ENCODE measurements at places on chromosomes 12 and 14. TPM values are rescaled to one million over a fixed set of nuclear protein-coding genes. Genes with fewer than 3 reads are reported as not detected.

ATP6V1D gene
- total RNA-seq = 168 TPM

ASCL1 gene
- total RNA-seq = not detected

GLIPR1L2 gene
- 0.43 TPM for total RNA-seq

C14orf119 gene
- 48.0 TPM for total RNA-seq

CCDC177 gene
- not detected for total RNA-seq

GPR68 gene
- 0.86 TPM for total RNA-seq

ERP27 gene
- total RNA-seq = not detected

CSRP2 gene
- 64.3 TPM for total RNA-seq

GRCh38 chr12:14264778-14265177, 100.7 kb upstream of the ATF7IP start:
- DNase-seq = no peak

DNA sequence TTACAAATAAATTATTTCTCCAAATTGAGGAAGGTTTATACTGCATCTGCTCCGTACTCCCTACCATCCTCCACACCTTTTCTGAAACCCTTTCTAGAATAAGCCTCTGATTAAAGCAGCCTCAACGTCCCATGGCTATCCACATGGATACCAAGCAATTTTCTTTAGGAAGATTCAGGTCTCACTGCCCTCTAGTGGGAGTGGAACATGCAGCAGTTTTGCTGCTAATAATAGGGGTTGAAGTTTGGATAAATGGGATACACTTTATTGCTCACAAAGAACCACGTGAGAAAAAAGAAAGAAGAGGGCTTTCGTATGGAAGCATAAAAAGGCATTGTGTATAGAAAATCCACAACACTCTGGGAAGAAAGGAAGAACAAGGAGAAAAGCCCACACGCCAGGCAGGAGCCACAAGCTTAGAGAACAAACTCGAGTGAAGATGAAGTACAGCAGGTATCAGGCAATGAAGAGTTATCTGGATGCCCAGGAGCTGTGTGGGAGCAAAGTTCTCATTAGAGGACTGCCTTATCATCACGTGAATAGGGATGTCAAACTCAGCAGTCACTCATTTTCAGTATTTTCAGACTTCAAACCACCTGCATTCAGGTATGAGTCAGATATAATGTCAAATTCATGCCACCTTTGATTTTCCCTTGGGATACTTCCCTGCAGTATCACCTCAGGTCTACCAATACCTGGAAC, 45.8 kb downstream of the CCER1 start:
- DNase-seq = peak; percentile 53

DNA sequence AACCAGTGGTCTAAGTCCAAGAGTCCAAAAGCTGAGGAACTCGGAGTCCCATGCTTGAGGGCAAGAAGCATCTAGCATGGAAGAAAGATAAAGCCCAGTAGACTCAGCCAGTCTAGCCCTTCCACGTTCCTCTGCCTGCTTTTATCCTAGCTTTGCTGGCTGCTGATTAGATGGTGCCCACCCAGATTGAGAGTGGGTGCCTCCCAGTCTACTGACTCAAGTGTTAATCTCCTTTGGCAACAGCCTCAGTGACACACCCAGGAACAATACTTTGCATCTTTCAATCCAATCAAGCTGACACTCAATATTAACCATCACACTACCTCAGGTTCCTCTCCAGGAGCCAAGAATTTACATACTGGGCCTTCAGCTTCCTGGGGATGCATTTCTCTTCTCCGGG, 476.1 kb downstream of the FUT8 start:
- no peak for DNase-seq

GRCh38 chr12:58907391-58907790, 12.9 kb downstream of the LRIG3 start:
- DNase-seq = no peak

GRCh38 chr12:20701106-20701505, 6.0 kb downstream of the SLCO1C1 start:
- no peak for DNase-seq

GRCh38 chr14:78683206-78683605, 513.0 kb downstream of the NRXN3 start:
- DNase-seq = no peak

GRCh38 chr14:34250959-34251358, 211.1 kb downstream of the SPTSSA start:
- no peak for DNase-seq

DNA sequence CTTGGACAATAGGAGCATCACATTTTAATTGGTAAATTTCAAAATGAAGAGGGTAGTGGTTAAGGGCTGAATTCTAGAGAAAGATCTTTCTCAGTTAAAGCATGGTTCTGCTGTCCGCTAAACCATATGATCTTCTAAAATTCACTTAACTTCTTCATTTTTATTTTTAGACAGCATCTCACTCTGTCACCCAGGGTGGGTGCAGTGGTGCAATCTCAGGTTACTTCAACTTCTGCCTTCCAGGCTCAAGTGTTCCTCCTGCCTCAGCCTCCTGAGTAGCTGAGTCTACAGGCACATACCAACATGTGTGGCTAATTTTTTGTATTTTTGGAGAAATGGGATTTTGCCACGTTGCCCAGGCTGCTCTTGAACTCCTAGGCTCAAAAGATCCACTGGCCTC, 226.7 kb upstream of the ABCD2 start:
- no peak for DNase-seq

DNA sequence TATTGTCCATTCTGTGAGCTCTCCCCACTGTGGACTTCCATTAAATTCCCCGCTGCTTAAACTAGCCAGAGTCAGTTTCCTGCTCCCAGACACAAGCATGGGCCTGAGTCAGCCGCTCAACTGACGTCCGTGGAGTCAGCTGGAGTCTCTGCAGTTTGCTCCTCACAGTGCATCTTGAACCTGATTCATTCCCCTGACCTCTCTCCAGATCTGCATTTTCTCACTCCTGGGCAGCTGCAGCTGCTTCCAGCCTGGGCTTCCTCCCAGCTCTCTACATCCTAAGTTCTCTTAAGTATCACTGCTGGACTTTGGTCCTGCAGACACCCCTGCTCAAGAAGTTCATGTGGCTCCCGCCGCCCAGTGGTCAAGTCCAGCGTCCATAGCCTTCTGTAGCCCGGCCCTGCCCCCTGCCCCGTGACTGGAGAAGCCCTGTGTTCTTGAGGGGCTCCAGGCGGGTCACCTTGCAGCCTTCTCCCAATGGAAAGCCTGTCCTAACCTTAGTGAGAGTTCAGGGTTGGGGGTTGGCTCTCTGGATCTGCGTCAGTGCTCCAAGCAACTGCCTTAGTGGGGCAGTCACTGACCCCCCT, 20.0 kb downstream of the NFKBIA start:
- peak; percentile 99 for DNase-seq

DNA sequence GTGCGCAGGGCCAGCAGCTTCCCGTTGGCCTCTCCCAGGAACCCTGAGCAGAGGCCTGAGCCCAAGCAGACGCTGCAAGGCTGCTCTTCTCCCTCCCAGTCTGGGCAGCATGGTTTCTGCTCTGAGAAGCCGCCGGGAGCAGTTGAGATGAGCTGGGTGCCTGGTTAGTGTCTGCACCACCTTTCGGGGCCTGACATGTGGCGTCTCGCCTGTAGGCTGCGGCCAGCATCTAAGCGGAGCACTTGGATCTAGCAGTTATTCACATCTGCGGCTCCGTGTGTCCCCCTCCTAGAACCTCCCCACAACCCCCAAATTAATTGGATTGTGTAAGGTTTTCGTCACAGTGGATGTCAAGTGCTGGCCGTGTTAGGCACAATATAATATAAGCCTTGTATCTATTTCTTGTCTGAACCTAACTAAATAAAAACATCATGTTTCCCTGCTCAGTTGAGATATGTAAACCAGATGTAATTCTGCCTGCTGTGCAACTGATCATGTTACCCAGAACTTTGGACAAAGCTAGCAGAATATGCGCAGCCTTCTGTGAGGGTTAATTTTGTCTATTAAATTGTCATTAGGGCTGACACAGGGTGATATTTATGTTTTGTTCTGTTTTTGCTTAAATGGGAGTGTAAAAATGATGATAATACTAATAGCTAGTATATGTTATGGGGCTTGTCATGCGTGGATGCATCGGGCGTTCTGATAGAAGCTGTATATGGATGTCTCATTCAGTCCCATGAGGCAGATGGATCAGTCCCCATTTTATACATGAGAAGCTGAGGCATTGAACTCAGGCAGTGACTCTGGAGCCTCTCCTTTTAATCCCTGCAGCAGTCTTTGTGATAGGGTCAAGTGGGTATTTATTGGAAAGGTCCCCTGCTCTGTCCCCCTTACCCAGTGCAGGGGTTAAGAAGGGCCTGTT, 45.8 kb downstream of the ELK3 start:
- DNase-seq = peak; percentile 98

GRCh38 chr12:119147847-119148448, 30.8 kb upstream of the HSPB8 start:
- no peak for DNase-seq

DNA sequence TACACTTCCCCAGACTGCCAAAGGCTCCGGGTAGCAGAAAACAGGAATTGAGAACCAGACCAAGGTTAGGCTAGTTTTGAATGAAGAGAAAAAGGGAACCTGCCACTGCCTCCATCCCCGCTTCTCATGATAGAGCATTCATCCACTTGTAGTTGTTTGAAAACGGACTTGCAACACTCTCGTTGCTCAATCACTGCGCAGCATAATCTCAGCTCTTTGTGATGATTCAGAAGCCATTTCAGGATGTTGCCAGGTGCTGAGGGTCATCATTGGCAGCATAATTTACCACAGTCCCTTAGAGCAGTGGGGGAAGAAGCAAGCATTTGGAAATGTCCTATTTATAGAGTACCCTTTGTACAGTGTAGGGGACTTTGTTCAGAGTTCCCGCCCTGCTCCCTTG, 25.6 kb downstream of the KCNK13 start:
- DNase-seq = peak; percentile 52

GRCh38 chr14:59601056-59601455, 24.4 kb upstream of the CCDC175 start:
- DNase-seq = no peak

DNA sequence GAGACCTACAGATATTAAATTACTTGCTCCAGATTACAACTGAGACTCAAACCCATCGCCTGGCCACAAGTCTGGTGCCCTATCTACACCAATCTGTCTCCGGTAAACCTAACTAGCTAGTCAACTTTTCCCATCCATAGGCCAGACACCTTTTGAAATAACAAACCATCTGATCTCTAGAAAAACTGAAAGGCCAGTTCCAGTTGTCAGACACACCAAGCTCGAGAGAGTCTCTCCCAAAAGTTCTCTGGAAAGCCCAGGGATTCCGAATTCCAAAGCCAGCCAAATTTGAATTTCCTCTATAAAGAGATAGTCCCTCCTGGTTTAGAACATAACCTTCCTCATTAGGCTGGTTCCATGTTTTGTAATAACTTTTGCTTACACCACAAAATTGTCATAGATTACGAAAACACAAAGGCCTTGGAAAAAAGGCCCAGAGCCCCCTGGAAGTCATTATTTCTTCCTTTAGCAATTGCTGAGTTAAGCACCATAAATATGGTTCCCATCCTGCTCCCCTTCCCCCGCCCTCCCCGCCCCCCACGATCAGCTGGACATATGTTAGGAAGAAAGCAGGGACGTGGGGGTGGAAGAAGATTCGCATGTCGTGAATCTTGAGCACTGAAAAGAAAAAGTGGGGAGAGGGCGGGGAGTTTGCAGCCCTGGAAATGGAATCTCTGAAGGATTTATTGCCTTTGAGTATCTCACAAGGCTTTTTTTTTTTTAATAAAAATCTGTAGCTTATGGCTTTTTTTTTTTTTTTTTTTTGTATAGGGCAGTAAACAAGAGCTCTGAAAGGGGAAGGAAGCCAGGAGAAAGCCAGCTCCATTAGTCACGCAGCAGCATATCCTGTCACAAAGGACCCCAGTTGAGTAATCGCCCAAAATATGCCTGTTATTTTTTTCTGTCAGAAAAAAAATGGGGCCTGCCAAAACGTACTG, 110.4 kb downstream of the ZFP36L1 start:
- DNase-seq = peak; percentile 96

- peak; percentile 94 for DNase-seq
Measured at GRCh38 chr14:103558071-103558882, 4.2 kb downstream of the BAG5 start.

DNA sequence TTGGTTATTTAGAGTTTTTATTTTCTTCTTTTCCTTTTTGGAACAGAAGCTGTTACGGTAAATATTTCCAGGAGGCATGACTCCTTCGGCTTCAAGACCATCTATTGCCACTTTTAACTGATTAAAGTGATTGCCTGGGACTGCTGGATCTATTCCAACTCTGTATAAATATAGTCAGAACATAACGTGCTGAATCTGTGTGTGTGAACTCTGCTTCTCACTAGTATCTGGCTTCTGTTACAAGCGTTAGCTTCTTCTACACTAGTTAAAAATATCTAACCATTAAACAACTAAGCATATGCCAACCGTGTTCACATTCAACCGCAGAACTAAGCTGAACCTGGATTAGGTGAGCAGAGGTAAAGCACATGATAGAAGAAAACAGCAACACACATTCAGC, 49.0 kb downstream of the TMTC1 start:
- DNase-seq = no peak

DNA sequence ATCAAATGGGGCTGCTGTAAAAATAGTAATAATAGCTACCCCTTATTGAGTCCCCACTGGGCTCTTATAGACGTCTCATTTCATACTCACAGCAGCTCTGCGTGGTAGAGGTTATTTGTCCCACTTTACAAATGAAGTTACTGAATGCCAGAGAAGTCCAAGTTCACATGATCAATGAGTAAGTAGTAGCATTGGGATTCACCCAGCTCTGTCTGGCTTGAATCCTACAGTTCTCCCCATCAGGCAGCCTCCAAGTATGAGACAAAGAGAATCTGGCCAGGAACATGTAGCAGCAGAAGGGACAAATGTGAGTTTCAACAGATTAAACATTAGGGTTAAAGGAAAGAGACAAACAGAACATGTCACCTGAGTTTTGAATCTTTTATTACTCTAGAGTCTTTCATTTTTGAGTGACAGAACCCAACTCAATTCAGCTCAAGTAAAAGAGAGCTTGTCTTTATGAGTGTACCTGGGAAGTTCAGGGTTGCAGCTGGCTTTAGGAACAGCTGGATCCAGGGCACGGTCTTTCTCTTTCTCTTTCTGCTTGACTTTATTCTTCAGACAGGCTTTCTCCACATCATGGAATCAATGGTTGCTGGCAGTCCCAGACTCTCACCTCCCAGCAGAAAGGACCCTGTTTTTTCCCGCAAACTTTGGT, 64.1 kb upstream of the JDP2 start:
- DNase-seq = no peak

DNA sequence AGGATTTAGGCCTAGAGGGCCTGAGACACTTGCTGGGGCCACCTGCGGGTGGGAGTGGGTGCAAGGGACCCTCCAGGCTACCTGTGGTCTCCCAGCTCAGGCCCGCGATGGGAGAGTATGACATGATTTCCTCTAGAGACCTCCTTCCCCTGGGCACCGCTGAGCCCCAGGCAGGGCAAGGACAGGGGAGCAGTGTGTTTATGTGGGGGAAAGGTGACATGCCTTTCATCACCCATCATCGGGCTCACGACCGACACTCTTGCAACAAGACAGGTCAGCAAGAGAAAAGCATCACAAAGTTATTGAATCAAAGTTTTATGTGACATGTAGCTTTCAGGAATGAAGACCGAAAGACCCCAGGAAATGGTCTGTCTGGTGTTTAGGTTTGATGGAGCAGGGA, 19.9 kb downstream of the SH2B3 start:
- DNase-seq = no peak

DNA sequence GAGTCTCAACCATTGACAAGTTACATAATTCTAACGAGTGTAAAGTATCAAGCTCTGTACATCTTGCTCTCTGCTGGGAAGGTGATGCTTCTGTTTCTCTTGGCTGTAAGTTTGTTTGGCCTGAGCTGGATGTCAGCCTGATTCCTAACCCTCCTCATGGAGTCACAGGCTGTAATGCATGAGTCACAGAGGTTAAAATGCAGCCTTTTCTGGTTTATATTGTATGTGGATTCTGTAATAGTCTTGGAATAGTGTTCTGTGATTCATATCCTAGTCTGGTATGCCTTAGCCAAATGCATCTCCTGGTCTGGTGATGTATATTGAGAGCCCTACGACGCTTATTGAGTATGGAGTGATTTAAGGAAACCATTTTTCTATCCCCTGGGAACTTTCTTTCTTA, 104.5 kb upstream of the FRMD6 start:
- DNase-seq = peak; percentile 99

Data from fibroblast of villous mesenchyme (primary cell).